ENCODE measurements at places on chromosomes 1 and 21. TPM values are rescaled to one million over a fixed set of nuclear protein-coding genes. Genes with fewer than 3 reads are reported as not detected.

- H3K27ac ChIP-seq: no peak overlapping the region
- H3K27me3 ChIP-seq: peaks cover 4% of the 10 kb centered on the region
- H3K4me1 ChIP-seq: no peaks in the 10 kb centered on the region
- H3K36me3 ChIP-seq: no peaks in the 10 kb centered on the region
- no peak overlapping the region for H3K4me3 ChIP-seq
Observed at GRCh38 chr1:4602462-4603294, 51.7 kb upstream of the AJAP1 start.

Gene GRHL3
- total RNA-seq: 0.85 TPM

Gene DEPDC1
- total RNA-seq: 28.3 TPM

DNA sequence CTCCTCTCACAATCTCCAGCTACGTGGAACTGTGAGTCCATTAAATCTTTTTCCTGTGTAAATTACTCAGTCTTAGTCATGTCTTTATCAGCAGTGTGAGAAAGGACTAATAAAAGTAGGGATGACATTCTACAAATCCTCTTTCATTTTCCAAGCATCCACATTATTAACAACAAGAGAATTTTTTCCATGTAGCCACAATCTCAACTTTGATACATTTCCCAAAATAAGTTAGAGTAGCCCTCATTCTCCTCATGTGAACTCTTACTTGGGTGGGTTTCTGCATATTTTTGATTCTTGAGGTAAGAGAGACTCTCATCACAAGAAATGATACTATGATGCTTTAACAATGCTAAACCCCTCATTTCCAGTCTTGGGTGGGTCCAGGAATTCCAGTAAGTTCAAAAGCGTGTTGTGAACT, 52.8 kb downstream of the TNFSF18 start:
- peaks cover 5% of the 10 kb centered on the region for H3K36me3 ChIP-seq
- no peak overlapping the region for H3K27ac ChIP-seq
- no peaks in the 10 kb centered on the region for H3K4me1 ChIP-seq
- no peak overlapping the region for H3K4me3 ChIP-seq
- H3K27me3 ChIP-seq: no peaks in the 10 kb centered on the region
- DNase-seq: no peak

Gene LRRC38
- total RNA-seq: not detected

Gene S100A3
- not detected for total RNA-seq

DNA sequence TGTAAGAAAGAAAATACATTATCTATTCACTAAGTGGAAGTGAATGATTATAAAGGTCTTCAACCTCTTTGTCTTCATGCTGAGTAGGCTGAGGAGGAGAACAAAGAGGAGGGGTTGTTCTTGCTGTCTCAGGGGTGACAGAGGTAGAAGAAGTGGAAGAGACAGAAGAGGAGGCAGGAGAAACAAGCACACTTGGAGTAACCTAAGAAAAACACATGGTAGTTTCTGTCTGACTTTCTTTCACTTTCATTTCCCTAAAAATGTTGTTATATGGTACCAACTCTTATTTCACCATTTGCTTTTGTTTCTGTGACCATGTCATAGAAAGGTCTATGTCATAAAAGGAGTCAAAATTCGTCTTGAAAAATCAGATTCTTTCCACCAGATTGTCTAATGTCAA, 696.6 kb upstream of the BRINP3 start:
- H3K27me3 ChIP-seq: no peaks in the 10 kb centered on the region
- peak overlapping the region; percentile 54 for H3K27ac ChIP-seq
- H3K36me3 ChIP-seq: no peaks in the 10 kb centered on the region
- H3K4me1 ChIP-seq: peaks cover 5% of the 10 kb centered on the region
- DNase-seq: no peak

DNA sequence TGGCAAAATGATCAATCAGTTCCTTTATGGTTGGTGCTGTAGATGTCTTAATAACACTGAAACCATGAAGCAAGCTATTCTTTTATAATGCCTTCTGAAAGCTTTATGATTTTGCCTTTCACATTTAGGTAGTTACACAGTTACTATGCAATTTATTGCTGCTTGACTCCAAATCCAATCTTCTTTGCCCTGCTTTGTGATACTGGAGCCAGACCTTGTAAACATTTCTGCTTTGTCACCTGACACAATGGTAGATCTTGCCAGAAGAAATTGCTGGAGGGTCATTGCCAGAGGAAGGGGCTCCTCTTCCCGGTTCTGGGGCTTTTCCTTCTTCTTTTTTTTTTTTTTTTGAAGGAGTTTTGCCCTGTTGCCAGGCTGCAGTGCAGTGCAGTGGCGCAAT, 40.5 kb upstream of the KLF17 start:
- H3K27ac ChIP-seq: no peak overlapping the region
- H3K27me3 ChIP-seq: peaks cover 36% of the 10 kb centered on the region
- H3K4me1 ChIP-seq: no peaks in the 10 kb centered on the region
- DNase-seq: no peak
- no peak overlapping the region for H3K4me3 ChIP-seq

GRCh38 chr1:226688056-226688748, 50.9 kb downstream of the ITPKB start:
- H3K27ac ChIP-seq: no peak overlapping the region
- H3K36me3 ChIP-seq: peaks cover 14% of the 10 kb centered on the region

- peak overlapping the region; percentile 20 for H3K4me3 ChIP-seq
- peak overlapping the region; percentile 89 for H3K27ac ChIP-seq
- no peaks in the 10 kb centered on the region for H3K27me3 ChIP-seq
- peak; percentile 70 for DNase-seq
Observed at GRCh38 chr1:111219557-111220286, 7.8 kb upstream of the CHI3L2 start.

DNA sequence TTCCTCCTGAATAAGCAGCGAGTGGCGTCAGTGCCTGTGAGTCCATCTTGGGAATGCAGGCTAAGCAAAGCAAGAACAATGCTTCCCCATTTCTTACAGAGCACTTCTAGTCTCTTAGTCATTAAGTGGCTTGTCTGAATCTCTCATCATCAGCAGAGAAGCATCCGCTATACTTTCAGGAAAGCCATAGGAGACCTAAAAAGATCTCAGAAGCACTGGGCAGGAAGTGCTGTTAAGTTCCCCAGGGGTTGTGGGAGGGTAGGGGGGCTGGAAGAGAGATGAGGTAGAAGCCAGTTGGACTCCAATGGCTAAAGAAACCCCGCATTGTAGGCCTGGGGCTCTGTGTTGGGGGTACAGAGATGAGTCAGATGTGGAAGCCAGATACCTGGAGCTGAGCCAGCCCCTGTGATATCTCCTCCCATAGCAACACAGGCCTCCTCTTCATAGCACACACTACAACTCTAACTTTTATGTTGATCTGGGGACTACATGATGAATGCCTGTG, 44.9 kb downstream of the SYT6 start:
- H3K27ac ChIP-seq: no peak overlapping the region
- peaks cover 21% of the 10 kb centered on the region for H3K4me1 ChIP-seq
- H3K4me3 ChIP-seq: no peak overlapping the region
- DNase-seq: no peak
- H3K36me3 ChIP-seq: no peaks in the 10 kb centered on the region

DNA sequence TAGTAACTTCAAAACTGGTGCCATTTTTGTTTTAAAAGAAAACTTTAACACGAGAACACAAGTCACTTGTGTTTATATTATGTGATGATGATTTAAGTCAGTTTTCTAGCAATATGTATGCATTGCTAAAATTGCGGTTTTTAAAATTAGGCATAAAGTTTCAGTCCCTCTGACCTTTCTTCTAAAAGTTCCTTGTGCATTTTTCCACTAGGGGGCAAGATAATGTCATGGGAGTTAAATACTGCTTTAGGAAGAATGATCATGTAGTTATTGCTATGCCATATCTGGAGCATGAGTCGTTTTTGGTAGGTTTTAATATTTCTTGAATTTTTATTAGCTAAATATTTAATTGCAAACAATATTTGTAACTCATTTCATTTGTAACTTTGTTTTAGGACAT, 10.7 kb downstream of the CDC7 start:
- no peak overlapping the region for H3K27ac ChIP-seq
- peaks cover 18% of the 10 kb centered on the region for H3K4me1 ChIP-seq
- H3K4me3 ChIP-seq: no peak overlapping the region

DNA sequence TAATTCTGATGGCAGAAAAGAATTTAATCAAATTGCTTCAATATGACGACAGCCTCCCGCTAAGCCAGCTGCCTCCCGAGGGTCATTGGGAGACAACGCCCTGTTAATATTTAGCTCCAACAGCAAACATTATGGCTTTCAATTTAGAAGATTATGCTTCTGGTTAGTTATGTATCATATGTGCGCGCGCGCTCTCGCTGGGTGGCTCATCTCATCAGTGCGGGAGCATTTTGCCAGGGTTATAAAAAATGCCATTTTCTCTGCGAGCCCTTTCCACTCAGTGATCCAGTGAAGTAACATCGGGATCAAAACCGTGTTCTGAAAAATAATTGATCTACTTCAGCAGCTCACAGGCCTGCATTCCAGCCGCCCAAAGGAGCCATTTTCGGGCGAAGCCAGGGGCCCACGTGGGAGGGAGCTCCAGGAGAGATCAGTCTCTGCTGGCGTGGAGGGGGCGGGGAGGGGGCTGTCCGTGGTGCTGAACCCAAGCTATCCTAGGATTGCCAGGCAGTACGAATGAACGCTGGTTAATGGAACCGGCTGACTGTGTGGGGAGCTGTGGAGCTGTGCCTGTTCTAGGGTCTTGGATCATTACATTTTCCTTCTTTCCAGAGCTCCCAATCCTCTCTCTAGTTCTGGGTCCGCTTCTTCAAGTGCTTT, 219.1 kb upstream of the ZC3H12A start:
- H3K4me3 ChIP-seq: no peak overlapping the region
- H3K4me1 ChIP-seq: no peaks in the 10 kb centered on the region
- peaks cover 1% of the 10 kb centered on the region for H3K36me3 ChIP-seq
- no peak overlapping the region for H3K27ac ChIP-seq
- peak; percentile 41 for DNase-seq
- H3K27me3 ChIP-seq: peaks cover 21% of the 10 kb centered on the region

DNA sequence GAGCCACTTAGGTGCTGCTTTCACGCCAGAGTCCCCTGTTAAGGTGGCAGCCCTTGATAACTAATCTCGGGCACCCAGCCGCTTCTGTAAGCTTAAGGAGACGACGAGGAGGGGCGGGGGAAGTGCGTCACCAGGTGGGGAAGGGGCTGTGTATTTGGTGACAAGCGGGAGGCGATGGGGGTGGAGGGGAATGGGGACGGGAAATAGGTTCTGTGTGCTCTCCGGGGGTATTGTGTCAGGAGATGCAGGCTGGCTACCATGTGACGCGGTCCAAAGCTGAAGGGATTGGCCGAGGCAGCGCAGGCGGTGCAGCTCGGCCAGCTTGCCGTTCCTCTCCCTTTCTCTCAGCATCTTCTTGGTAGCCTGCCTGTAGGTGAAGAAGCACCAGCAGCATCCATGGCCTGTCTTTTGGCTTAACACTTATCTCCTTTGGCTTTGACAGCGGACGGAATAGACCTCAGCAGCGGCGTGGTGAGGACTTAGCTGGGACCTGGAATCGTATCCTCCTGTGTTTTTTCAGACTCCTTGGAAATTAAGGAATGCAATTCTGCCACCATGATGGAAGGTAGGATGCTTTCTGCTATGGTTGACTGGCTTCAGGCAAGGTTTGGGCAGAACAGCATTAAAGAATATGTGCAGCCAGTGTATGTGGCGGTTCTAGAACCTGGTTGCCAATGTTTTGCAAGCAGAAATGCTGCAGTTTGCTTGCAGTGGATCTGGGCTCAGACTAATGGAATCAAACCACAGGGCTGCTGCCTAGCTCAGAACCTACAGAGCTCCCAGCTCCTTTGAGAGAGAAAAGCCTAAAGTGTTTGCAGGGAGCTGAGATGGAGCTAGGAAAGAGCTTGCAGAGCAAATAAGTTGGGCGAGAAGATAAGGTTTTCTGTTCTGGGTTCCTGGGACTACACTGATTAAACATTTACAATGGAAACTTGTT, at the start of gene SGIP1:
TSS of gene SGIP1 (plus strand) at position 350 of the 937 bp plus-strand sequence. CDS start at position 556, 206 bp downstream.
- peaks cover 9% of the 10 kb centered on the region for H3K4me1 ChIP-seq
- H3K27me3 ChIP-seq: peaks cover 71% of the 10 kb centered on the region
- no peaks in the 10 kb centered on the region for H3K36me3 ChIP-seq
- peak within 1 kb of the TSS; percentile 49 for H3K4me3 ChIP-seq

Gene KPRP
- total RNA-seq: not detected

Gene KCNJ6
- total RNA-seq: not detected

DNA sequence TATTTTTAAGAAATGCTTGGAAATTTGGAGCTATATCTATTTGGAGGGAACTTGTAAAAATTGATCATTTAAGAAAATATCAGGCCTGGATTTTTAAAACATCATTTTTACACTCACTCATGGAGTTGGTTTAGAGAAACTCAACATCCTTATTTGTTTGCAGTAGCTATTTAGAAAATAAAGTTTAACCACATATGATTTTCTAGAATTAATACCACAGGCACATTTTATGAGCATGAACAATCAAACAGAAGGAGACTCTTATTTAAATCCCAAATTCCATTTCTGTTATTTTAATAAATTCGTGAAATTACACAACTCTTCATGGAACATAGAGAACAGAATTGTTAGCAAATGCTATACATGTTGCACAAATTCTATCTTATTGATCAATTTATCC, 3.2 kb downstream of the CDKN2C start:
- peaks cover 29% of the 10 kb centered on the region for H3K4me1 ChIP-seq
- H3K27ac ChIP-seq: no peak overlapping the region
- peaks cover 43% of the 10 kb centered on the region for H3K27me3 ChIP-seq
- H3K36me3 ChIP-seq: peaks cover 33% of the 10 kb centered on the region

DNA sequence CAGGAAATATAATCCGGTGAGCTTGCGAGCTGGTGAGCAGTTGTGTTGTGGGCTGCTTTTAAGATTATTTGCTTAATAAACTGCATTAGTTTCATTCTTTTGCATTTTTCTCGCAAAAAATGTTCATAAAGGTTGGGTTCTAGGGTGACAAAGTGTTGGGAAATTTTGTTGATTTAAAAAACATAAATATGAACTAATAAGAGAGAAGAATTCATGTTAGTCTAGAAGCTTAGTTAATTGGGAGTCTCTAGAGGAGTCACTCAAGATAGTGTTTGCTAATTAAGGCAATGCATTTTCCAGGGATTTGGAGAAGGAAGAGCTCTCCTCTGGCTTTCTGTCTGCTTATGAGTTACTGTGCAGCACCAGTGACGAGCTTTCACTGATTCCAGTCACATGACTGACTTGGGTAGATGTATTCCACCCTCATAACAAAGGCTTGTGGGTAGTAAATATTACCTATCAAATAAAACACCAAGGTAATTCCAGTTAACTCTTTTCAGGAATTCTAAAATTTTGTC, 417.0 kb downstream of the PTBP2 start:
- H3K27me3 ChIP-seq: no peaks in the 10 kb centered on the region
- H3K4me3 ChIP-seq: no peak overlapping the region
- H3K27ac ChIP-seq: no peak overlapping the region

Gene PGLYRP3
- not detected for total RNA-seq

Gene GUK1
- total RNA-seq: 262 TPM
